ENCODE measurements at places on chromosomes 7 and 10.

GRCh38 chr7:95545007-95545615, 51.2 kb downstream of the PDK4 start:
- no peak for DNase-seq

DNA sequence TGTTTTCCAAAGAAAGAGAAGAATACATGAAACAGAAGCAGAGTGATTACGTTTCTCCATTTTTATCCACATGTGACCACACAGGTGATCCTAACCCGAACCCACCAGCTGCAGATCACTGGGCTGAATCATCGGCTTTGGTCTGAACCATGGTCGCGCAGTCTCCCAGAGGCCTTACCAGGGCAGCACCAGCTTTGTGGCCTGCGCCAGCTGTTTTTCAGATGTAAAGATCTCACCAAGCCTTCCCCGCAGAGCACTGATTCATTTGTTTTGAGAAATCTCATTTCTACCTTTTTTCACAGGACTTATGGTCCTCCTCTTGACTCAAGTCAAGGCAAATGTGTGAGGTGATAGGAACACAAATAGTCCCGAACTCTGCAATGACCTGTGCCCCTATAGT, 207.0 kb upstream of the PPP2R2D start:
- DNase-seq = no peak

DNA sequence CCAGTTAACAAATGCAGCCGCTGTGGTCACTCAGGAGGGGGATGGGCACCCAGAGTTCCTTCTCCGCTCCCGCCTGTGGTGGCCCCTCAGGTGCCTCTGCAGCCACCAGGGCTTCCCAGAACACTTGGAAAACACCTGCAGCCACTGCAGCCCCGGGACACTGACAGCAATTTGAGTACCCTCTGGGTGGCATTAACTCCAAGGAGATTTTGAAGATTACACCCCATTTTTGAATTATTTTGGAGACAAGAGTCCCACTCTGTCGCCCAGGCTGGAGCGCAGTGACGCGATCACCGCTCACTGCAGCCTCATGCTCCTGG, 32.2 kb downstream of the IL15RA start:
- DNase-seq = no peak

- DNase-seq = peak; percentile 36
These were observed 68.9 kb downstream of the DYNC1I1 start for GRCh38 chr7:95840953-95841950.

DNA sequence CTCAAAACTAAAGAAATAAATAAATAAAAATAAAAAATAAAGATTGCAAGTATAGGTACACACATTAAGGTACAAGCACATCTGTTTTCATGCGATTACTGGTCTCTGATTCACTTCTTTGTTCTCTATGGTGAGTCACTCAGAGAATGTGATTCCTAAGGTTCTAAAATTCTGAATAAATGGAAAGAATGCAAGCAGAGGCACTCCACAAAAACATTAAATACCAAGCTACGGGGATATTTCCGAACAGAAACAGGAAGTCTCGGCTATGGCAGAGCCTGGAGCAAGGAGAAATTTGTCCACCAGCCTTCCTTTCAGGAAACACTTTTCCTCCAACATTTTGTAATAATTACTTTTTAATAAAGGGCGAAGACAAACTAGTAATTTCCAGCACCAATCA, 1.4 kb downstream of the VOPP1 start:
- no peak for DNase-seq

- peak; percentile 65 for DNase-seq
These were observed 7.5 kb upstream of the JAKMIP3 start for GRCh38 chr10:132058111-132058745.

DNA sequence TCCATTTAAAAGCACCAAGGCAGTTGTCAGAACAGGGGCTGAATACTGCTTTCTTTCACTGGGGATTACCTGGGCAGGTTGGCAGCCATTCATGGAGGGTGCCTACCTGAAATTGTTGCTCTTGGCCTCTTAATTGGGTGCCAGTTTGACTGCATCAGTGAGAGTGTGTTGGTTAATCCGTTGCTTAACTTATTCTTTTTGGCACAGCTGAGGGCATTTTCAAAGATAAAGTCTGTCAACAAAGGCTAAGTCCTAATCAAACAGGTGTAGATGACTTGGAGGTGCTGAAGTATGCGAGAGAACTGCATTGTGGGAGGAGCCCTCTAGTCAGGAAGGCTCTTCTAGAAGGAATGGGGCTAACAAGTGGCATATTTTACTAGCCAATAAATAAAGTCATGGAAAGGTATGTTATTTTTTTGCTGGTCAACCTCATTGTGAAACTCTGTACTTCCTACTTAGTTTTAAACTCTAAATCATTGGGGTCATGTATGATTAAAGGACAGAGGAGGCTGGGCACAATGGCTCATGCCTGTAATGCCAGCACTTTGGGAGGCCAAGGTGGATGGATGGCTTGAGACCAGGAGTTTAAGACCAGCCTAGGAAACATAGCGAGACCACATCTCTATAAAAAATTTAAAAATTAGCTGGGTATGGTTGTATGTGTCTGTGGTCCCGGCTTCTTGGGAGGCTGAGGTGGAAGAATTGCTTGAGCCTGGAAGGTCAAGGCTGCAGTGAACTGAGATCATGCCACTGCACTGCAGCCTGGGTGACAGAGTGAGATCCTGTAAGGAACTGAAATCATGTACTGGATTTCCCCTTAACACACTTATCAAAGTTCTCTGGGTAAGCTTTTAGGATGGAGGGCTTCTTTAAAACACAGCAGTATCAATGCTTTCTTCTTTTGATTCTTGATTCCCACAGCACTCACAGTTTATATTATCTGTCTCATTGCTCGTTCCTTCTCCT, 134.1 kb downstream of the LRMDA start:
- DNase-seq = no peak

DNA sequence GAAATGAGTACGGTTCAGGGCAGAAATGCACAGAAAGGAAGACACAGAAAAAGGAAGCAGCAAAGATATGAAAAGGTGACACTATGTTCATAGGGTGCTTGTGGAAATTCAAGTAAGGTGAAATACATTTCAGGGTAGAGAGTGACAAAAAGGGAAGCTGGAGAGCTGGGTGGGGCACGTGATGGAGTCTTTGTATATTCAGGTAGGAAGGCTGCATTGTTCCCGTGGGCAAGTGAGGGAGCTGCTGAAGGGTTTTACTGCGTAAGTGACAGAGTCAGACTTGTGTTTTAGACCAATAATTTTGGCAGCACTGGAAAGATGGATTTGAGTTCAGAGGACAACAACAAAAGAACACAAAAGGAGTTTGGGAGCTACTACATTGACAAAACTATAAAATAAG, 35.3 kb upstream of the ANK3 start:
- no peak for DNase-seq

DNA sequence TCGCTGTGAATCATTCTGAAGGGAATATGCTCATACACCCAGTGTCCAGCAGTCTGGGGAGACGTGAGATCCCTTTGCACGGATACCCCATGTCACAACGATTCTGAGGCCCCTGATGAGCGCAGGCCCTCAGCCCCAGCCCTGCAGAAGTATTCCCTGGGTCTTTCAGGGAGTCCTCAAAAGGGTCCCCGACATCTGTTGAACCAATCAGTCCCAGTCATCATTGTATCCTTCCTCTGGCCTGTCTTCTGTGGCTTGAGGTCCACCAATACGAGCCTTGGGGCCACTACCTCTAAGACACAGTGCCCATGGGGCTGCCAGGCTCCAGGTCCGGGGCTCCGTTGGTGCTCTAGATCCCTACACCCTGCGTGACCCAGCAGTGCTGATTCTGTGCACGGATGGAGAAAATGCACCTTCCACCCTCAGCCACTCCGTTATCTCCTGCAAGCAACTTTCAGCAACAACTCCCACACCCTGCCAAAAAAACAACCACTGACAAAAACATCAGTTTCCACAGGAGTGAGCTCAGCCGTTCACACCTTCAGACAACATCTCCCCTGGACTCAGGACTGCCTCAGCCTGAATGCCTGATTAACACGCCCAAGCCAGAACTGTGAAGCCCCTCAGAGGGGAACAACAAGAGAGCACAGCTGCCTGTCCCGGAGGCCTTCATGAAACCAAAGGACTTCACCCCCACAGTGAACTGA, 46.9 kb upstream of the KDM7A start:
- DNase-seq = no peak

GRCh38 chr7:158164101-158165095, 423.2 kb downstream of the PTPRN2 start:
- no peak for DNase-seq

DNA sequence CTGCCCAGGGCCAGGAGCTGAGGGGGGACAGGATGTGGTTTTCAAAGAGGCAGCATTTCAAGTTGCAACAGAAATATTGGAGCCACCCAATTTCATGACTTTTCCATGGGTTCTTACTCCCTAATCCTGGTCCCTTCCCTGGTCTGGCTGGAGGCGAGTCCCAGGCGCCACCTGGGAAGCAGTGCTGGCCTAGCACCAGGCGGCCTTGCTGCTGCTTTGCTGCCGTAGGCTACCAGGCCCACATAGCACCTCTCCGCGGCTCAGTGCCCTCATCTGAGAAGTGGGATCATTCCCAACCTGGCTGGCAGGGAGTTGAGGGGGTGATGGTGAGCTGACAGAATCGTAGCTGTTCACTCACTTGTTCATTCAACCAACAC, 33.7 kb downstream of the ZMIZ1 start:
- no peak for DNase-seq

- no peak for DNase-seq
These were observed 226.4 kb downstream of the MAD1L1 start for GRCh38 chr7:2006231-2006771.

GRCh38 chr10:30038781-30039536, 20.4 kb downstream of the JCAD start:
- no peak for DNase-seq

DNA sequence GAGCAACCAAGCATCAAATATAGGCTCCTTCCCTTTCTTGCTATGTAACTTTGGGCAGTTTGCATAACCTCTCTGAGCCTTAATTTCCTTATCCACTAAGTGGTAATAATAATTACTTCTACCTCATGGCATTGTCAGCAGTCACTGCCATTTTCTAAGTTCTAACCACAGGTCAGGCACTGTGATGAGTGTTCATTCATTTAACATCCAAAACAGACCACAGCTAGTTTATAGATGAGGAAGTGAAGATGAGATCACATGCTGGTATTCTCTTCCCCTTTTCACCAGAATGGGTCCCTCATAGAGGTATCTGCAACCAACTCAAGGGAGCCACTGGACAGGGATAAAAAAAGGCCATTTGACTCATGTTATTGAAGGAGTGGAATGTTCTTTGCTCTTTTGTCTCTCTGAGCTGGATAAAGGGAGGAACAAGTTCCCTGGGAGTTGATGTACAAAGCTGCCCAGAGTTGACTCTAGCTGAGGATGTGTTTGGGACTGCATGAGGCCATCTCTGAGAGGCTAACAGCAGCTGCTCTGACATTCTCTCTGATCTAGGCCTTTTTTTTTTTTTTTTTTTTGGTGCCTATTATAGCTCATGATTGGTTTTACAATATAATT, 65.0 kb downstream of the DNAJC12 start:
- no peak for DNase-seq

DNA sequence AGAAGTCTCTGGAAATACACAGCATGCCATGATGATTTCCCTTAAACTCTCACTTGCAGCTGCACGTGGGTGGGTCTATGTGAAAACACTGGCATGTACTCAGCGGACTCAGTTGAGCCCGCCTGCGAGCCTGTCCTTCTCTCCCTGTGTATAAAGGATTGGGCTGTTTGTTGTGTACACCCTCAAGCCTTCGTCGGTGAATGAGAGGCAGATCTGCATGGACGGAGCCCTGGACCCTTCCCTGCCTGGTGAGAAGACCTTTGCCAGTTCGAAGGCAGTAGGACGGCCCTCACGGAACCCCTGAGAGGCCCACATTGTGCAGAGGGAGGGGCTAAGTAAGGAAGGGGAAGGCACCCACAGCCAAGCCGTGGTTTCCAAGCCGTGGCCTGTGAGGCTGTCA, 121.2 kb downstream of the WDFY4 start:
- DNase-seq = no peak

DNA sequence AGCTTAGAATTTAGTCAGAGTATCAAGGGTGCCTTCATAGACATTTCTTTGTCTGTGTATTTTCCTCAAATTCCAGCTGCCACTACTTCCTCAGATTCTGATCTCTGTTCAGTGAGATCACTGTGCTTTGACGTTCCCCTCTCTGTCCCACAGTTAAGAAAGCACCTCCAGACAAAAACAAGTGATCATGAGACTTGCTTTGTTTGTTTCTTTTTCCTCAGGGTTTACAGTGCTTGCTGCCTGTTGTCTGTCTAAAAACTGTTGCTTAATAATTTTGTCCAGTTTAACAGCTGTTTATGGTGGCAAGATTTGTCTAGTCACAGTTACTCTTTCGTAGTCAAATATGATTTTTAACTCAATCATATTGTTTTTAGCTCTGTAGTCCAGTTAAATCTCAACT, 29.1 kb downstream of the TRUB1 start:
- DNase-seq = no peak

- no peak for DNase-seq
These were observed 8.7 kb downstream of the RASGEF1A start for GRCh38 chr10:43258211-43258561.

- DNase-seq = no peak
These were observed 152.3 kb downstream of the EGFR start for GRCh38 chr7:55171157-55171556.

DNA sequence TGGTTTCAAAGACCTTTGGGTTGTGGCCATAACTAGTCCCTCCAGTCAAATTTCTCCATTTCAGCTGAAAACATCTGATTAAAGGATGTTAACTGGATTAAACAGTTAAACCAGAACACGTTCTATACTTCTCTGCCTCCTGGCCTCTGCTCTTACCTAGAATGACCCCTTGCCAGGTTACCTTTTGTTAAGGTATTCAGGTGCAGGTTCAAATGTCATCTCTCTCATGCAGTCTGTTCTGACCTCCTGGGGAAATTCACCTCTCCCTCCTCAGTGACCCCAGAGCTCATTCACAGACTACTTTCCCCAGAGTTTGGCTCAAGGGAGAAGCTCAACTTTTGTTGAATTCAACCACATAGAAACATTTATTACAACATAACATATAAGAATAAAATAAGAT, 67.8 kb downstream of the RELN start:
- DNase-seq = no peak

DNA sequence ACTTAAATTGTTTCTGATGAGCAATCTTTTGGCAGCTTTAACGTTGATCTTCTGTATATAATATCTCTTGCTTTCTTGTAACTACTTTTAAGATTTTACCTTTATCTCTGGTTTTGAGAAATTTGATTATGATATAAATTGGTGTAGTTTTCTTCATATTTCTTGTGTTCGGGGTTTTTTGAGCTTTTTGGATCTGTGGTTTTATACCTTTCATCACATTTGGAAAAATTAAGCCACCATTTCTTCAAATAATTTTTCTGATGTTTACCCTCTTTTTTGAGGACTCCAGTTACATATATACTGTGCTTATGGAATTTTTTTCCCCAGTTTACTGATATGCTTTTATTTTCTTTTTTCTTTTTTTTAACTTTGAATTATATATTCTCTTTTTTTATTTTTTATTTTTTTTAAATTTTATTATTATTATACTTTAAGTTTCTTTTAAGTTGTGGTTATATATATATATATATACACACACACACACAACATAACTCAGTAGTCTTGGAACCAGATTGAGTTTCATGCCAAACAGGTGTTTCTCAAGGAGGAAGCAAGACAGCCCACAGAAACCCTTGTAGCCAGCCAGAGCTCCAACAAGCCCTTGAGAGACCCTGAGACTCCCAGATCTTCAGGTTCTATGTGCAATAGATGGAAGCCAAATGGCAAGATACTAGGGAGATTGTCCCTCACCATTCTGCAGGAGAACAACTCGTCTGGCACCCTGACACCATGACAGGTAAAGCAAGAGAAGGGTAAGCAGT, 27.5 kb upstream of the NME8 start:
- DNase-seq = no peak
